ENCODE measurements at places on chromosomes 4 and X.

DNA sequence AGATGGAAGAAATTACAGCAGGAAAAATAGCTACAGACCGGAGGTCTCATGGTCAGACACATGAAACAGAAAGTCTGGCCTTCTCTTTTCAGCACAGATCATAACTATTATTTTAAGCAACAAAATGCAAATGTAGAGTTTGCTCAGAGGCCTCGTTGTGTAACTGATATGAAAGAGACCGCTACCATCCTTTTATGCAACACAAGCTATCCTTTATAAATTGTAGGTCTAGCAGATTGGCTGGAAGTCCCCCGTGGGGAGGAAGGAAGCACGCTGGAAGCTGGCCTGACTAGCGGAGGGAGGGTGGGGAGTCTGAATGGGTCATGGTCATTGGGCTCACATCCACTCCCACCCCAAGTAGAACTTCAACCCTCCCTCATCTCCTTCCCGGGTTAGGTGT, 27.7 kb downstream of the DMP1 start:
- DNase-seq = no peak

DNA sequence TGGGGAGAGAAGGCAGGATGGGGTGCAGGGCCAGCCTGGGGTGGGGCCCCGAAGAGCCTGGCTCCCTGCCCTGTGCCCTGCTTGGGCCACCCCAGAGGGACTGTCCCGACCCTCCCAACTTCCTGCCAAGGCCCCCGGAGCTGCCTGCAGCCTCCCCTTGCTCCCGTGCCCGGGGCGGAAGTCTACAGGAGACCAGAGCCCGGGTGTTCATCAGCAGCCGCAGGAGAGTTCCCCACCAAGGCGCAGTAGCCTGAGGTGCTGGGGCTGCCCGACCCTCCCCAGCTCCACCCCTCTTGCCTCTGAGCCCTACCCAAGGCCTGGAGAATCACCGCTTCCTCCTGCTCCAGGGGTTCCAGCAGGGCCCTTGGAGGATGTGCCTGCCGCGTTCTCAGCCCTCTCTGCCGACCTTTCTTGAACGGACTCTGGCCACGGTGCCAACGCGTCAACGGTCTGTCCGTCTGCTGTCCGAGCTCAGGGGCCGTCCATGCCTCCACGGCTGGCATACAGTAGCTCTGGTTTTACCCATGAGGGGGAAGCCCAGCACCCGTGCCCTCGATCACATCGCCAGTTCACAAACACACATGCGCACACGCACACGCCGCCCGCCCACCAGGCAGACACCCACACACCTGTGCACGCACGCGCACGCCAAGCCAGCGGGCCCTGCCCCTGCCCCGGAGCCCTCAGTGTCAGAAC, 36.0 kb upstream of the SPON2 start:
- DNase-seq = no peak

DNA sequence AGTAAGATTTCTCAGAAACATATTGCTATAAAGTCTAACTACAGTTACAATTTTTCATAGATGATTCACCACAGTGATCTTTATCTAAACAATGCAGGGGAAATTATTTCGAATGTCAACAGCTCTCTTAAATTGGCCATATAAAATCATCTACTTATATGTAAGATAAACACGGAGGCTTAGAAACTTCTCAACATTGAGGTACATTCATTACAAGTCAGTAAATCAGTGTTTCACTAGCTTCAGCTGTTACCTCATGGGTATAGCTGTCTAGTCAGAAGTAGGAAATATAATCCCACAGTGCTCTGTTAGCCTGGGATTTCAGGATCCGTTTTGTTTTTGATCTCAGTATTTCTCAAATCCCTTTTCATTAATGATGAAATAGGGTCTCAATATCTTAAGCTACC, 43.2 kb downstream of the PCDH7 start:
- no peak for DNase-seq

GRCh38 chr4:114040319-114041116, 61.1 kb upstream of the ARSJ start:
- no peak for DNase-seq

GRCh38 chr4:46979726-46980125, 13.7 kb downstream of the GABRA4 start:
- DNase-seq = no peak

DNA sequence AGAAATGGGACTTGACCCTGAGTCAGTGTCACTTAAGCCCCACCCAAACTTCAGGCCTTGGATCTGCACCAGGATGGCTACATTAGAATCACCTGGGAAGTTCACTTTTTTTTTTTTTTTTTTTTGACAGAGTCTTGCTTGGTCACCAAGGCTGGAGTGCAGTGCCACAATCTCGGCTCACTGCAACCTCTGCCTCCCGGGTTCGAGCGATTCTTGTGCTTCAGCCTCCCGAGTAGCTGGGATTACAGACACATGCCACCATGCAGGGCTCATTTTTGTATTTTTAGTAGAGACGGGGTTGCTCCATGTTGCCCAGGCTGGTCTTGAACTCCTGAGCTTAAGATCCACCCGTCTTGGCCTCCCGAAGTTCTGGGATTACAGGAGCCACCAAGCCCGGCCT, 3.0 kb downstream of the NCBP2L start:
- no peak for DNase-seq

Measured in CD4-positive, alpha-beta T cell treated with Interleukin-4 for 1 hour (primary cell).